ENCODE measurements at places on chromosomes 3 and 15. TPM values are rescaled to one million over a fixed set of nuclear protein-coding genes. Genes with fewer than 3 reads are reported as not detected.

The TM4SF4 gene
- total RNA-seq, result 26.5 TPM

The EOMES gene
- total RNA-seq, result 1.4 TPM

The SLC22A14 gene
- total RNA-seq, result not detected

The IMPG2 gene
- total RNA-seq, result not detected

The TMA7 gene
- total RNA-seq, result 279 TPM

The CACNA2D3 gene
- not detected for total RNA-seq

The SCAANT1 gene
- total RNA-seq, result not detected

The SRGAP3 gene
- total RNA-seq, result 0.77 TPM

The CNTN3 gene
- total RNA-seq, result not detected

The TGM4 gene
- not detected for total RNA-seq

The EMC7 gene
- total RNA-seq, result 154 TPM

The PAQR5 gene
- 110 TPM for total RNA-seq

The CADPS gene
- total RNA-seq, result not detected

The ZBTB38 gene
- total RNA-seq, result 75.1 TPM
